ENCODE measurements at places on chromosomes 5 and 9.

GRCh38 chr5:93279296-93279963 is 301.6 kb downstream of the NR2F1-AS1 start:
- DNase-seq = no peak

DNA sequence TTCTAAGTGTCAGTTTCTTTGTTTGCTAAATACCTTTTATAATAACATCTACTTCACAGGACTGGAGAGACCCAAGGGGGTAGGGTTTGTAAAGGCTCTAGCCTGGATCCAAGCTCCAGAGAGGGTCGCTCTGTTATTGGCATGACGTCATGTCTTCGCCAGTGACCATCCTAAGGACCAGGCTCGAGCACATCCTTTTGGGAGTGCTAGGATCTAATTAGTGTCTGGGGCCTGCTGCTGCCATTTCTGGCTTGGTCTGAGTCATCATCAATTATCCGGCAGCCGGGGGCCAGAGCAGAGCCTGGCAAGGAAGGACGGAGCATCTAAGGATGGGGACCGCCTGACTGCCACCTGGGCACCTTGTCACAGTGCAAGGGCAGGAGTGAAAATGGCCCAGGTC is 153.0 kb downstream of the NSG2 start:
- DNase-seq = no peak

DNA sequence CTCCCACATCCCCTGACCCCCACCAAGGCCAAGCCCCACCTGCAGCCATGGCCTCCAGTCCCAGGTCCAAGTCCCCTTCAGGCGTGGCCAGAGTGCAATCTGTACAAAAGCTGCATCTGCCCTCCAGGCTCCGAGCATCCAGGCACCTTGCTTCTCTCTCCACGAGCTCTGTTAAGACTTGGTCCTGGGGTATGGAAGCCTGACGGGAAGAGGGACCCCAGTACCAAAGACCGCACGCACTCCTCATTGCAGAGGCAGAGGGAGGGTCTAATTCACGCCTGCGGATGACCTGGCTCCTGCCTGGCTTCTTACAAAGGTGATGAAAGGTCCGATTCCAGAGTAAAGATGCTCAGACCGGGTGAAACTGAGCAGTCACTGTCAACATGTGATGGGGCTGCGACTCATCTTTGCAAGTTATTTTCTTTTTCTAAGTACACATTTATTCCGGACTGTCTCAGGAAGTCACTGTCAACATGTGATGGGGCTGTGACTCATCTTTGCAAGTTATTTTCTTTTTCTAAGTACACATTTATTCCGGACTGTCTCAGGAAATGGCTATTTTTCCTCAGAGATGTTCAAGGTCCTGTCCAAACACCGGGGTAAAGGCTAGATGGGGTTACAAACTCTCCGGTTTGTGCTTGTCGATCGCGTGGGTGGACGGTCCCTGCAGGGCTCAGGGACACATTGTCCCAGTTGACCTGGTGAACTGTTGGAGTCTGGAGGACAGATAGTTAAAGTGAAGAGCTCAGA is 252.0 kb upstream of the IRX4 start:
- no peak for DNase-seq

- no peak for DNase-seq
These were observed 148.2 kb upstream of the SPRY4 start for GRCh38 chr5:142473038-142473437.

GRCh38 chr9:124079176-124079925 is 67.8 kb downstream of the LHX2 start:
- no peak for DNase-seq

DNA sequence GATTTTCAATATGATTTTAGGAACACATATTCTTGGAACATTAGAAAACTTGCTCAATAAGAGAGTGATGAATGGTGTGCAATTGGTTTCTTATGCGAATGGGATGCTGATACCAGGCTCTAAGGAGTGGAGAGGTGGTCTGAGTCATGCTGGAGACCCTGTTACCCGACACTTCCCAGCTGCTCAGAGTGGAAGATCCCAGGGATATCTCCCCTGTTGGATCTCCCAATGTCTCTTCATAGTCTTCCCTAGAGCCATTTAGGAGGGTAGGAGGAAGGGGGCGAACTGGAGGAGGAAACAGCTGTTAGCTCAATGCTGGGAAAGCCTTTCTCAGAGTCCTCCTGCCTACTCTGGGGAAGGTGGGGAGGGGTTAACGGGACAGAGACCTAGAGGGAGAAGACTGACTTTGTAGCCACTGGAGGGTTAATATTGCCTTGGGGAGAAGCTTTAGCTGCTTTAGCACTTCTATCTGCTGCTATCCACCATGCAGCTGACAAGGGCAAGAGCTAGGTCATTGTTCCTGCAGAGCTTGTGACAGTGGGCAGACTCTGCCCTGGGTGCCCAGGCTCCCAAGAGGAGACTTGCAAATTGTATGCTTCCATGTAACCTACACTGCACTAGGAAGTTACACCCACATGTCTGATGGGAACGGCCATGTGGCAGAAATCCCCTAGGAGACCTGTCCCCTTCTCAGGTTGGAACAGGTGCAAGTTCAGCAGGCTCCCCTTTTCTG is 301.0 kb downstream of the GADD45G start:
- no peak for DNase-seq

DNA sequence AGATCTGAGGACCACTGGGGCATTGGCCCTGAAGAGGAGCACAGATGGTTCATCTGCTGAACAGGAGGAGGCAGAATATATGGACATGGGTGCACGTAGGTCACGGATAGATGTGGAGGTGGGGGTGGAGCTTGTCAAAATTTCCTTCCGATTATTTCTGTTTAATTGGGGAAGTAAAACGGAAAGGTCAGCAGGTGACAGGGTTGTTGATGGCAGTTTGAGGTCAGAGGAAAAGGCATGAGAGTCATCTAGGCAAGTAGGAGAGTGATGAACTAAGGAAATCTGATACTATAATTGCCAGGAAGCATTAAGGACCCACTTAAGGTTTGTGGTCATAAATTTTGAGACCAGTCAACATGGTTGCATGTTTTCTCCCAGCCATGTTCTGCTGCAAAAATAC is 8.4 kb upstream of the FAM81B start:
- no peak for DNase-seq
